ENCODE measurements at places on chromosomes 16 and 17.

GRCh38 chr17:21163101-21163500 is 36.3 kb downstream of the DHRS7B start:
- no peak for DNase-seq

- DNase-seq, result no peak
Measured at GRCh38 chr16:51919736-51920135, 627.2 kb downstream of the TOX3 start.

DNA sequence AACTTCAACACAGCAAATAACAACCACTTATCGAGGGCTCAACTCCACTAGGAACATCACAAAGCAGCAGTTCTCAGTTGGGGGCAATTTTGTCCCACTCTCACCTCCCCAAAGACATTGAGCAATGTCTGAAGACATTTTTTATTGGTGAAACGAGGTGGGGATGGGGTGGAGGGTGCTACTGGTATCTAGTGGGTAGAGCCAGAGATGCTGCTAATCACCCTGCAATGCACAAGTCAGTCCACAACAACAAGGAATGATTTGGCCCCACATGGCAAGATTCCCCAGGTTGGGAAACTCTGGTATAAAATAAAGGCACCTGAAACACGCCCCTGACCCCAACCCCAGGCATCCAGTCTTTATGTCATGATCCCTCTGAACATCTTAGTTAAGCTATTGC is 33.3 kb downstream of the TLE7 start:
- no peak for DNase-seq

GRCh38 chr17:77378318-77379064 is 237.7 kb downstream of the SEC14L1 start:
- DNase-seq, result no peak

DNA sequence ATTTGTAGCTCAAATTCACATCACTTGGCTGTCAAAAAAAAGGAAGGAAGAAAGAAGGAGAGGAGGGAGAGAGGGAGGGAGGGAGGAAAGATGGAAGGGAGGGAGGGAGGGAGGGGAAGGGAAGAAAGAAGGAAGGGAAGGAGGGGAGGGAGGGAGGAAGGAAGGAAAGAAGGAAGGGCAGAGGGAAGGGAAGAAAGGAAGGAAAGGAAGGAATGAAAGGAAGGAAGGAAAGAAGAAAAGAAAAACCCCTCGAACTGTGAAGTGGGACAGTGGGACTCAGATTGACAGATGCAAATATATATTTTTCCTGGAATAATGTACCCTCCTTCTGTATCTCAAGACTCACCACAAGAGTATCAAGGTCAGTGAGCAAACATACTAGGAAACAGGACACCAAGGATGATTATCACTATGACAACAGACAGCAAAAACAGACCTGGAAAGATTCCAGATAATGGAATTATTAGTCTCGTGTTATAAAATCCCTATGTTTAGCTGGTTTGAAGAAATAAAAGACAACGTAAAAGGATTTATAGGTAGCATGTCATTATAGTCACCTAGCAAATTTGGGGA is 24.2 kb upstream of the ABCA3 start:
- no peak for DNase-seq

DNA sequence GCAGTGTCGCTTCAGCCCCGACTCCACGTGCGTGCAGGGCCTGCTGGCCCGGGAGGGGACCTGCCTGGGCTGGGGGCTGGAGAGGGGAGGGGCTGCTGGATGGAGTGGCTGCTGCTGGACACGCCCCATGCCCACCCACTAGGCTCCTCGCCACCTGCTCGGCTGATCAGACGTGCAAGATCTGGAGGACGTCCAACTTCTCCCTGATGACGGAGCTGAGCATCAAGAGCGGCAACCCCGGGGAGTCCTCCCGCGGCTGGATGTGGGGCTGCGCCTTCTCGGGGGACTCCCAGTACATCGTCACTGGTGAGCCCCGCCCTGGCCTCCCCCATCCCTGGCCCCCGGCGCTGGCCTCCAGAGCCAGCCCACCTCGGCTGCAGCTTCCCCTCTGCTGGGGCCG is 2.4 kb downstream of the BRICD5 start:
- DNase-seq, result no peak

GRCh38 chr16:87291944-87292343 is 25.2 kb downstream of the C16orf95 start:
- no peak for DNase-seq

GRCh38 chr17:9810100-9810949 is 11.6 kb downstream of the GSG1L2 start:
- DNase-seq, result no peak

DNA sequence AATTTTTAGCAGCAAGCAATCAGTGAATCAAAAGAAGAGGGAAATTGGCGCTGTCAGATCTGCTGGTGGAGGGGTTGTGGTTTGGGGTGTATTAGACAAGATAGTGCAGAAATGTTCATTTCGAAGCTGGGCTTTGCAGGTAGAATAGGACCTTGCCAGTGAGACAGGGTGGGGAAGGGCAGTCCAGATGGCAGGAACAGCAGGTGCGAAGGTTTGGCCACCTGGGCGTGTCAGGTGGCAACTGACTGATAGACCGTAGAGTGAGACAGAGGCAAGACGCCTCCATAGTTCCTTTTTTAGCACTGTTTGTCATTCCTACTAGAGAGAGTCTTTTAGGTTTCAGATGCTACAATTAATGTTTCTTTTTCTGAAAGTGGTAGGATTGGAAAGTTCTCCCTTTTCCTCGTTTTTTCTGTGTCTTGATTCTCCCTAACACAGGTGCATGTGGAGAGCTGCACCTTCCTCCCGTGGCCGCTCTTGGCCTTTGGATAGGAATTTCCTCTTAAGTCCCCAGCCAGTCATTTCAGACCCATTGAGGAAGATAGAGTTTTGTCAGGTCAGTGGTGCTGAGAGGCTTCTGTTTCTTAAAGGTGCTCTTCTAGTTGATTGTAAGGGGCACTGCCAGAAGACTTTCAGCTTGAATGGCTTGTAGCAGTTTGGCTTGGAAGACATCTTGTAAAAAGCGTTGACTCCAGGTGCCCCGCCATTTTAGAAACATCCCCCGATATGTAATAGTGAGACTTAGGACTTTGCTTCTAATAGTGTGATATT is 315.6 kb downstream of the SNX29 start:
- DNase-seq, result no peak

DNA sequence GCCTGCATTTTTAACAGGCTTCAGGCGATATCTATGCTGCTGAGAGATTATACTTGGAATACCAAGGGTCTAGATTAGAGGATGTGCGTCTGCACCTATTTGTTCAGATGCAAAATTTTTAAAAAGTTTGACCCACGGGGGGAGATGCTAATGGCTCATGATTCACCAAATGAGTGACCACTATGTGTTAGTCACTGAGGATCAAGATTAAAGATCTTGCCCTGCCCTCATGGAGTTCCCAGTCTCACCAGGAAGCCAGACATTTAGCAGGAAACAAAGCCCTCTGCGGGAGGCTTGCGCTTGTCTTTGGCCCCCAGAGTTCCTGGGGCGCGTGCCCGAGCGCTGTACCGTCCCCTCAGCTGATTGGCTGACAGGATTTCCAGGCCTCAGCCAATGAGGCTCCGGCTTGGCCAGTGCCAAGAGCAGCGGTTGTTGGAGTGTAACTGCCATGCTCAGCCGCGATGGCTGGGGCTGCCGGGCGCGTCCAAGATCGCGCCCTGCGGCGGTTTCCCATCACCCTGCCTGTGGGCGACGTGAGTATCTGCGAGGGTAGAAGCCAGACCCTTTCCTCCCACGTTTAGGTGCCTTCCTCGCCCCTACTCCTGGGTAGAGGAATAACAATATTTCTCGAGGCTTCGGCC is 4.5 kb upstream of the DDX19B start:
- DNase-seq, result no peak

DNA sequence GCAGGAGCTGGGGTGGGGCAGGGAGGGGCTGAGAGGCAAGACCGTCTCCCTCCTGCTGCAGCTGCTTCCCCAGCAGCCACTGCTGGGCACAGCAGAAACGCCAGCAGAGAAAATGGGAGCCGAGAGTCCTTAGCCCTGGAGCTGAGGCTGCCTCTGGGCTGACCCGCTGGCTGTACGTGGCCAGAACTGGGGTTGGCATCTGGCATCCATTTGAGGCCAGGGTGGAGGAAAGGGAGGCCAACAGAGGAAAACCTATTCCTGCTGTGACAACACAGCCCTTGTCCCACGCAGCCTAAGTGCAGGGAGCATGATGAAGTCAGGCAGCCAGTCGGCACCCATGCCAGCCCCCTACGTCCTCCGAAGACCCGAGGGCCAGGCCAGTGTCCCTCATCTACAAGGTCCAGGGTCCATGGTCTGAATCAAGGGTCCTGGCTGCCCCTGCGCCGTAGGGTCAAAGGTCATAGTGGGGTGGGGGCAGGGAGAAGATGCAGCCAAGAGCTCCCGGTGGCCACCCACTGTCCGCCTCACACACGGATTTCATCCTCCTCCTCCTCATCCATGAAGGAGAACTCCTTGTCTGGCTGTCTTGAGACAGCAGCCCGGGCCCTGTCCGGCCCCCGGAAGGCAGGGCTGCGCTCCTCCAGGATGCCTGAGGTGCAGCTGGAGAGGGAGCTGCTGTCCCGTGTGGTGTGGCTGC is 23.4 kb upstream of the CPSF4L start:
- DNase-seq, result no peak

- no peak for DNase-seq
Measured at GRCh38 chr16:85624646-85625045, 11.5 kb downstream of the GSE1 start.

- no peak for DNase-seq
Measured at GRCh38 chr17:17499402-17500145, 3.4 kb upstream of the RASD1 start.

DNA sequence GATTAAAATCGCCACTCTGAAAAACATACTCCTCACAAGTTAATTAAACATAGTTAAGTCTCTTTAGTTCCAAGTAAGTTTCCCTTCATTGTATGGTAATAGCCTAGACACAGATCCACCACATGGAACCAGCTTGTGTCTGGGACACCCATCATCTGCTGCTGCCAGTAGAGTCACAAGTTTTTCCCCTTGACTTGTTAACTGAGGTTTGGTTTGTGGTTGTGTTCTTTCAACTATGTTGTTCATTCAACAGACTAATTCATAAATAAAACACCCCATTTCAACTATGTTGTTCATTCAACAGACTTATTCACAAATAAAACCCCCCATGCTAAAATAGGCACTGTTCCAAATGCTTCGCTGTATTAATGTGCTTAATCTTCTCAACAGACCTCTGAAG is 24.4 kb downstream of the YWHAE start:
- no peak for DNase-seq

DNA sequence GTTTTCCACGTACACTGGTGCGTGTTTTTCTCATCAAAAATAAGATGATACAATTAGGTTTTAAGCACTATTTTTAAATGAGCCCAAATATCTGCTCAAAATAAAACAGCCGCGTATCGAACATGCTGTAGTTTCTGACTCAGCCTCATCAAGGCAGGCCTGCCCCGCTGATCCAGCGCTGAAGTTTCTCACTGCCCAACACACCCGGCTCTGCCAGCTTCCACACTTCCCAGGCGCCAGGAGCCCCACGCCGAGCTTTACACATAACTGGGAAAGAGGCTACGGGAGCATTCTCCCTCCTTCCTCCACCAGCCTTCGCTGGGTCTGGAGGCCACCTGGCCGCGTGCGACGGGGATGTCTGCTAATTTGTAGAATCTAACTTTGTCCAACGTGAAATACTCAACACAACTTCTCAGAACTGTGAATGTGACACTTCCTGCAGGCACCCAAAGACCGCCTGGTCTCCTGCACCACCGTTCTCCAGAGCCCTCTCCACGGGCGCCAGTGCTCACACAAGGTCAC is 42.1 kb downstream of the MAP1LC3B start:
- DNase-seq, result no peak

DNA sequence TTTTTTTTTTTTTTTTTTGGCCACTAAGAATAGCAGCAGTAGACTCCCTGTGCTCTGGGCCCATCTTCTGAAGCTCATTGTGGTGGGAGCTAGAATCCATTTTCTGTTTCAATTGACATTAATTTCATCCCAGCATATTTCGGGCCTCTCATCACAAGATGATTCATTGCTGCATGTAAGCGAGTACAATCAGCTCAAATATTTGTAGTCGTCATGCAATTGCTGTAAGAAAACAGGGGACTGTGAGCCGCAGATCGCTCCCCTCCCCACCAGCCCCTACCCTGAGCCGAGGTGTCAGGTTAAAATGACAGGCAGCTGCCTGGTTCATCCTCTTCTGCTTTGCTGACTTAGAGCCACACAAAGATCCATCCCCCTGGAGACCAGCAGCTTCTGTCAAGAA is 358.8 kb upstream of the CDH5 start:
- no peak for DNase-seq

GRCh38 chr16:14462811-14463210 is 167.2 kb downstream of the PARN start:
- DNase-seq, result no peak

- DNase-seq, result no peak
Measured at GRCh38 chr16:16857603-16858283, 478.8 kb downstream of the NPIPA7 start.

GRCh38 chr16:55941552-55941951 is 66.4 kb upstream of the CES5A start:
- no peak for DNase-seq

DNA sequence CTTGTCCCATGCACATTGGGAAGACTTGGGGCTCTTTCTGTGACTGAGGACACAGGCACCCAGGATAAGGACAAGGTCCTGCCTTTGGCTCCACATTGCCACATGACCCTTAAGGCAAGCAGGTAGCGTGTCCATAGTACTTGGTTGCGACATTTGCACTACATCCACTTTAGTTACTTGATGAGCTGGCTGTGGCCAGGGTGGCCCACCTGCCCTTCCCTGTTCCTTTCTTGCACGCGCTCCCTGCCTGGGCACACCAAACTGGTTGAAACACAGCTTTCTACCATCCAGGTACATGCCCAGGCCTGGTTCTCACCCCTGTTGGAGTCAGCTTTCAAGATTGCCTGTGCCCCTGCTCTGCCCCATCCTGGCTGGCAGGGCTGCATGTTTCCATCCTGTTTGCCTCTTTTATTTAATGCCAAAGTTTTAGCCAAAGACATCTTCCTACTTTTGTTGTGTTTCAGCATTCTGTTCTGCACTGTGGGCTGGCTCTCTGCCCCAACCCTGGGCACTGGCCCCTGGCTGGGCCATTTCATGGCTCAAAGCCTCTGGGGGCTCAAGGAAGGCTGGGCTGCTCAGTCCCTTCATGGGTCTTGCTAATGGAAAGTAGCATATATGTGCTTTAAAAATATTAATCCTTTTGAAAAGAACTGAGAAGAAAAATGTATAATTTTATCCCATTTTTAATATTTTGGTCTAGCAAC is 3.2 kb downstream of the B3GNT9 start:
- no peak for DNase-seq

- no peak for DNase-seq
Measured at GRCh38 chr17:50266384-50267073, 7.7 kb upstream of the TMEM92 start.

DNA sequence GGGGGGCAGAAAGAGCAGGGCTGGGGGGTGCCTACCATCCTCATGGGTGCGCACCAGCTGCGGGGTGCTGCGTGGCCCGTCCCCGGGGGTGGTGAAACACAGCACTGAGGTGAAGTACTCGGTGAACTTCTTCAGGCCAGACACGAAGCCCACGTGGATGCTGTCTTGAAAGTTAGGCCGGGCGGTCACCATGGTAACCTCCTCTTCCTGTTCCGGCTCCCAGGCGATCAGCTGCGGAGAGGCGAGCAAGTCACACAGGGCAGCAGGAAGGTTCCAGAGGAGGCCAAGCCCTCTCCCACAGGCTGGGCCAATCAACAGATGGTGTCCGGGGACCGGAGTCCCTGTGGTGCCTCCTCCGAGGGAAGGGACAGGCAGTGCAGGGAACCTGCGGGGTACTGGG is 90.1 kb upstream of the CDC42EP4 start:
- DNase-seq, result no peak

All from stimulated activated CD4-positive, alpha-beta T cell treated with anti-CD3 and anti-CD28 coated beads, TNF-alpha, amount 100 ng/mL, for 48 hours (primary cell).